ENCODE measurements at places on chromosomes 6 and 20.

- DNase-seq: peak; percentile 27
These were observed 2.4 kb upstream of the GNMT start for GRCh38 chr6:42958125-42958524.

DNA sequence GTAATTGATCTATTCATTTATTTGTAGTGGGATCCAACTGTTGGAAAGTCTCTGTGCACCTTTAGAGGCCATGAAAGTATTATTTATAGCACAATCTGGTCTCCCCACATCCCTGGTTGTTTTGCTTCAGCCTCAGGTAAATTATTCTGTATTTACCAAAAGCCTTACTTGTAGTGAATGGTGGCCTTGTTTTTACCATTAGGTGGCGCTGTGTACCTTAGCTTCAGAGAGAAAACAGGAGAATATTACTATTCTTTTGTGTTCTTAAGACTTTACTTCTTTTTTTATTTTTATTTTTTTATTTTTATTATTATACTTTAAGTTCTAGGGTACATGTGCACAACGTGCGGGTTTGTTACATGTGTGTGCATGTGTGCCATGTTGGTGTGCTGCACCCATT, 23.7 kb downstream of the PEX7 start:
- DNase-seq: peak; percentile 72

DNA sequence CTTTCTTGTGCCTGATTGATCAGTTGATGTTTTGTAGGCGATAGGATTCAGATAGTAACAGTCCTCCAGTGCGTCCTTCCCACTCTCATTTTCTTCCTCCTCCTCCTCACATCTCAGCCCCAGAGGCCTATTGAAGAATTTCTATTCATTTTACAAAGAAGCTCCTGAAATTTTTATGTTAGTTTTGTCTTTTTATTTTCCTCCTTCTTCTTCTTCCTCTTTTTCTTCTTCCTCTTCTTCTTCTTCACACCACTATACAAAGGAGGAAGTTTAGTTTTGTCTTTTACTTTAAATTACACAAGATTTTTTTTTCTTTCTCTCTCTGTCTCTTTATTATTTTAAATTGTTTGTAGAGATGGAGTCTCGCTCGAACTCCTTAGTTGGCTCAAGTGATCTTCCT, 19.1 kb downstream of the BTN2A1 start:
- no peak for DNase-seq

DNA sequence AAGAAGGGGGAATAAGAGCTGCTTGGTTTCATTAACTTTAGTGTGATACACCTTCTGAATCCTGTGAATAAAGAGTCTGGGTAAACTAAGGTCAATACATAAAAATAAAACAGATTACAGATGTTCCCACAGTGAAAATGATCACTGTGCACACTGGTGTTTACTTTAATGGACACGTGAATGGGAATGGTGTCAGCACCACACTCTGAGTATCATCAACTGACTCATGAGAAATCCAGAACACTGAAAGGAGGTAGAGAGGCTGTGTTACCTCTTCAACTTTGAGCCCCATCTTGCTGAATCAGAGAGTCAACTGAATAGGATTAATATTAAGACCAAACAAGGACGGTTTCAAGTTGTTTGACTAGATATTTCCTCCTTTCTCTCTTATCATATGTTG, 75.0 kb downstream of the ELOVL4 start:
- no peak for DNase-seq

DNA sequence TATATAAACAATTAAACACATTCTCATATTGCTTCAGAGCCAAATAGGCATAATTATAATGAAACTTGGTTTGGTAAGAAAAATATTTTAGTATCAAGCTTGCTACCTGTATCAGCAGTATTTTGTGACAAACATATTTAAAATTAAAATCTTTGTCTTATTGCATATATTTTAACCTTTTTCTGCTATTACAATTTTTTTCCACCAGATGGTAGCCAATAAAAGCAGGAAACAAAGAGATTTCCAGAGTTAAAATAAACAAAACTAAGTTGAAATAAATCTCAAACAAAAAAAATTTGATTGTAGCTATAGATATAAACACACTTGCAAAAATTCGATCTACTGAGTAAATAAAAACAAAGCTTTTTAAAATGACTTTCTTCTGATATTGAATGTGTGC, 491.3 kb upstream of the GJE1 start:
- DNase-seq: peak; percentile 19

- DNase-seq: peak; percentile 28
These were observed 90.5 kb upstream of the MBOAT1 start for GRCh38 chr6:20302702-20303251.

GRCh38 chr20:19806806-19807190, 48.7 kb downstream of the RIN2 start:
- DNase-seq: no peak

DNA sequence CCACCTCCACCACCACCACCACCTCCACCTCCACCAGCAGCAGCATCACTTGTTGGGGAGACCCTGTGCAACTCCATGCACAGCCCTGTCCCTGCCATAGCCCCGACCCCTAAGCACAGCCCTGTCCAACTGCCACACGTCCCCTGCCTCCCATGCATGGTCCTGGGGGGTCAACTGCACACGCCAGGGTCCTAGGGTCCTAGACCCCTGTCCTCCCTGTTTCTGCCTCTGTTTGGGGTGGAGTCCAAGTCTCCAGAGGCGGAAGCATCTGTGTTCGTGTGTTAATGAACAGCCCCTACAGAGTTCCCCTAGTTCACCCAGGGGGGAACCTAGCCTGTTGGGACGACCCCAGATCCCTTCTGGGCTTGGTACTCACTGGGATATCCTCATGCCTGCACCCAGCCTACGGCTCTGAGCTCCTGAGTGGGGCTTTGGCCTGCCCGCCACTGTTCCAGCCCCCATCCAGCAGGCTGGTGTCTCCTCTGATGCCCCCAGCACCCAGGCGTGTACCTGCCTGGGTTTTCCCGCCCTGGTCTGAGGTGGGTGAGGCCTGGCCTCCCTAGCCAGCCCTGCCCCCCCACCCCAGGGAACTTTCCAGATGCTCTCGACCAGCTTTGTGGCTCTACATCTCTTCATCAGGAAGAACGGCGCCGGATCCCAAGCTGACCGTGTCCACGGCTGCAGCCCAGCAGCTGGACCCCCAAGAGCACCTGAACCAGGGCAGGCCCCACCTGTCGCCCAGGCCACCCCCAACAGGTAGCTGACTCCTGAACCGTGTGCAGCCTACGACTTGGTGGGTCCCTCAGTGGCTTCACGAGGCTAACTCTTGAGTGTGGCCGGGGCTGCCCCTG, 2.5 kb upstream of the TNFRSF6B start:
- no peak for DNase-seq

GRCh38 chr6:50145125-50145524, 95.4 kb upstream of the DEFB112 start:
- DNase-seq: peak; percentile 19

DNA sequence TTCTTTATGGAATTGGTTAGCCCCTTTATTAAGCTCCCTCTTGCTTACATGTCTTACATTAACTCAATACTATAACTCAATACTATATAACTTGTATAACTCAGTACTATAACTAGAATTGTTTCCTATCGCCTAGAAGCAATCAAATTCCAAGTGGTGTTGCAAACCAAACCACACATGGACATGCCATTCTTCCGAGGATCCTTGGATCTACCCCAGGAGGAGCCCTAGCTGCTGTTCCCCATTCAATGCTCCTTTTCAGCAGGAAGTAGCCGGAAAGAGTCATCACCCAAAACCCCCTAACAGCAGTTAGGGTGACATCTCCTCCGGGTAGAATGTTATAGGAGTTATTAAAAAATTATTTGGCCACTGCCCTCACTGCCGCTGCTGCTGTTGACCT, 40.5 kb downstream of the PLN start:
- DNase-seq: no peak

DNA sequence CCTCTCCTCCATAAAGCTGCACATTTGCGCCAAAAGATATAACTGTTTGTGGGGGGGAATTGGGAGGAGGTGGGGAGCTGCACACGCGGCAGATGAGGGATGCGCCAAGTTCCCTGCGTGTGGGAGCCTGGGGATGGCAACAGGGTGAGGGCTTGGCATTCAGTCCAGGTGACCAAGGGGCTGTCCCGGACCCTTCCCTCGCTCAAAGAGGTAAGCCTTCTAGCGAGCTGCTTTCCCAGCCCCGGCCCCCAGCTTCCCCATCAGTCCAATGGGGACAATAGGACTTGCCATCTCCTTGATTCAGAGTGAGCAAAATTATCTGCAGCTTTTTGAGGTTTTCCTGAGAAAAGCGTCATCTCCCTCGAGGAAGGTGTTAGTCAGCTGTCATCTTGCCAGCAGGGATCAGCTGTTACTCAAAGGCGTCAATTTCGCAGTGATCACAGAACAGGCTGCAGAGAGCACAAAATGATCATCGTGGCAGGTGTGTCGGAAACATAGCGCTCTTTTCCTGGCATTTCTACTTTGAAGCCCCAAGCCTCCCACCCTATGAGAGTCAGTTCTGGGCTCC, 21.3 kb downstream of the ZNF831 start:
- peak; percentile 5 for DNase-seq

- peak; percentile 66 for DNase-seq
These were observed 37.5 kb downstream of the SRC start for GRCh38 chr20:37383229-37383989.

DNA sequence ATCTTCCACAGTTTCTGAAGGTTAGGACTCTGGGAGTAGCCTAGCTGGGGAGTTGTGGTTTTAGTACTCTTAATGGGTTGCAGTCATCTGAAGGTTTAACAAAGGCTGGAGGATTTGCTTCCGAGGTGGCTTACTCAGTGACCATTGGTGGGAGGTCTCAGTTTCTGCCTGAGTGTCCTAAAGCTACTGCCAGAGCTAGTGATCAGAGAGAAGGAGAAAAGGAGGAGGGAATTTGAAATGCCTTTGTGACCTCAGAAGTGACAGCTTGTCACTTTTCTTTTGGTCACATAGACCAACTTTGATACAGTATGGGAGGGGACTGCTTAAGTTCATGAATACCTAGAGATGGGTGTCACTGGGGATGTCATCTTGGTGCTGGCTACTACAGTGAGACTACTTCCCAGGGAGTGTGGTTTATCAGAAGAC, 41.3 kb downstream of the NCOA3 start:
- peak; percentile 47 for DNase-seq

GRCh38 chr20:46683939-46684750, 5.1 kb downstream of the TP53RK start:
- peak; percentile 83 for DNase-seq

DNA sequence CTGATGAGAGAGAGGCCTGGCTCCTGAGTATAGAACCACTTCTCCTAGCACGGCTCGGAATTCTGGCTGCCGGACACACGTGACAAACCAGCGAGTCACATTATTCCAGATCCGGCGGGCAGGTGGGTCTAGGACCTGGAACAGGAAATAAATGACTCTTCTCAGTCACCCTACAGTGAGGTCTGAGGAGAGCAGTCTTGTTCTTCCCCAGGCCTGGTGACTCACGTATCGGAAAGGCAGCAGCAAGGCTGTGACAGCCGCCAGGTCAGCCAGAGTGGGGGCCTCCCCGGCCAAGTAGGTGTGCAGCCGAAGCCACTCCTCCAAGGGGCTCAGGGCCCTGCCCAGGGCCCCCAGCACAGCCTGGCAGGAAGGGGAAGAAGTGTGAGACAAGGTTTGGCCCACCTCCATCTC, 2.8 kb downstream of the VARS1 start:
- peak; percentile 93 for DNase-seq
